Large intestine (tissue), 12 donors: ENCODE measurements at places on chromosomes 7 and 10. TPM values are rescaled to one million over a fixed set of nuclear protein-coding genes. Genes with fewer than 3 reads are reported as not detected.
A peak's percentile ranks its signal among the peaks of the same experiment; 100 is the strongest.

DNA sequence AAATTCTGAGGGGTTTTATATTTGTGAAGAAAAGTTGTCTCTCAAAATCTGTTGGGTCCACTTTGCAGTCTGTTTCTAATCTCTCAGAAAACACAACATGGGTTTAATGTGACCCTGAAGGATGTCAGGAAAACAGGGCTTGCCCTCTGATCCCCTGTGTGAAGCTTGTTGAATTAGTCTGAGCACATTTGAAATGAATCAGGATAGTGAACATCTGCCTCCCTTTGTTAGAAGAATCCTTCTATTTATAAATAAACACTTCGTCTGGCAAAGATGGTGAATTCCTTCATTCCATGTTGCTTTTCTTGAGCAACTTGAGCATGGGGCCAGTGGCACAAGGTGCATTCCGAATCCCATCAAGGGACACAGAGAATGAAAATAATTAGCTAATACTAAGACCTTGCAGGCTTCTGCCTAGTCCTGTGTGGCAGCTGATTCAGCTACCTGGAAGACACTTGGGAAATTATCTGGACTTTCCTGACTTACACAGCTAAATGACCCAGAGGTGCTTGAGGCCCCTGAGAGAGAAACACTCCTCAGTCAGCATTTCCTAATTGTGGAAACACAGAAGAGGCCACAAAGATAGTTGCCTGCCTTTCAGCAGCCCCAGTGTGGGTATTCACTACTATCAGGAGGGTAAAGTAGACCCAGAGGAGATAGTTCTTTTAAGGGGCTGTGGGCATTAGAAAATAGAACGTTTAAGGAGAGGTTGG is 305.5 kb downstream of the C7orf25 start:
- H3K27ac ChIP-seq, result no peak overlapping the region
- H3K4me3 ChIP-seq, result no peak overlapping the region
- H3K27me3 ChIP-seq, result no peaks in the 10 kb centered on the region
- H3K36me3 ChIP-seq, result no peaks in the 10 kb centered on the region

- H3K27me3 ChIP-seq, result no peaks in the 10 kb centered on the region
- no peaks in the 10 kb centered on the region for H3K4me1 ChIP-seq
- no peak overlapping the region for H3K4me3 ChIP-seq
Measured at GRCh38 chr10:83691791-83692596, 447.3 kb upstream of the GHITM start.

- peaks cover 2% of the 10 kb centered on the region for H3K4me1 ChIP-seq
- no peaks in the 10 kb centered on the region for H3K36me3 ChIP-seq
- DNase-seq, result peak; percentile 42
- no peak overlapping the region for H3K27ac ChIP-seq
- H3K27me3 ChIP-seq, result no peaks in the 10 kb centered on the region
Measured at GRCh38 chr10:3426190-3426845, 253.7 kb upstream of the PITRM1 start.

- H3K4me3 ChIP-seq, result no peak overlapping the region
- no peaks in the 10 kb centered on the region for H3K36me3 ChIP-seq
- no peak for DNase-seq
- H3K4me1 ChIP-seq, result no peaks in the 10 kb centered on the region
- no peak overlapping the region for H3K27ac ChIP-seq
- no peaks in the 10 kb centered on the region for H3K27me3 ChIP-seq
Measured at GRCh38 chr7:46133751-46134150, 212.7 kb upstream of the IGFBP3 start.

DNA sequence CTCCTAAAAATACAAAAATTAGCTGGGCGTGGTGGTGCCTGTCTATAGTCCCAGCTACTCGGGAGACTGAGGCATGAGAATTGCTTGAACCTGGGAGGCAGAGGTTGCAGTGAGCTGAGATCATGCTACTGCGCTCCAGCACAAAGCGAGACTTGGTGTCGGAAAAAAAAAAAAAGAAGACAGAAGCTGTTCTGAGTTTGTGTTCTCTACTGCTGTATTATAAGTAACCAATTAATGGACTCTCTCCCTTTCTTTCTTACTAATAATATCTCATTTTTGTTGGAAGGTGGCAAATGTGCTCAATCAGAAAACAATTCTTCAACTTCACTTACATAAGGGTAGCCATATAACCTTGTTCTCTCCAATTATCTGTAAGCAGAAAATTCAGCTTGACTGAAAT is 7.4 kb downstream of the NT5C3A start:
- H3K4me3 ChIP-seq, result no peak overlapping the region
- H3K27ac ChIP-seq, result no peak overlapping the region
- H3K27me3 ChIP-seq, result no peaks in the 10 kb centered on the region
- H3K36me3 ChIP-seq, result no peaks in the 10 kb centered on the region
- no peaks in the 10 kb centered on the region for H3K4me1 ChIP-seq

CLEC5A gene
- polyA plus RNA-seq, result 0.09 TPM
